Stimulated activated CD8-positive, alpha-beta memory T cell treated with anti-CD3 and anti-CD28 coated beads, Interleukin-4, amount 100 ng/mL, for 4 hours (primary cell): ENCODE measurements at places on chromosomes 5 and 9.

- DNase-seq = no peak
Observed at GRCh38 chr5:2200261-2200950, 317.7 kb upstream of the IRX4 start.

DNA sequence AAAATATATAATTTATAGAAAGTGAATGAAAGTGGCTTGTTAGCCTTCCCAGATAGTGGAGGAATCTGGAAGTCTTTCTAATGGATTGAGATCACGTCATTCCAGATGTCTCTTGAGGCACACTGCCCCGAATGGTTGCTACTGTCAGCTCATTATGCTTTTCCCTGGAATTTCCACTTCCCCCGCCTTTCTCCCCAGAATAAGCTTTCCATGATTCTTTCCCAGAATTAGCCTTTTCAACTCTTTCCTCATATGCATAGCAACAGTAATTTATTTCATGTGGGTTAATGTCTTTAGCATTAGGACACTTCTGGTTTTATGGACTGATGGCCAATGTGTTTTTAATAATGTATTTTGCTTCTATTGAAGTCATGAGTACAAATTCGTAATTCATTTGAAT is 81.5 kb downstream of the PALM2AKAP2 start:
- DNase-seq = no peak

GRCh38 chr5:107010060-107010459 is 660.7 kb downstream of the EFNA5 start:
- no peak for DNase-seq

DNA sequence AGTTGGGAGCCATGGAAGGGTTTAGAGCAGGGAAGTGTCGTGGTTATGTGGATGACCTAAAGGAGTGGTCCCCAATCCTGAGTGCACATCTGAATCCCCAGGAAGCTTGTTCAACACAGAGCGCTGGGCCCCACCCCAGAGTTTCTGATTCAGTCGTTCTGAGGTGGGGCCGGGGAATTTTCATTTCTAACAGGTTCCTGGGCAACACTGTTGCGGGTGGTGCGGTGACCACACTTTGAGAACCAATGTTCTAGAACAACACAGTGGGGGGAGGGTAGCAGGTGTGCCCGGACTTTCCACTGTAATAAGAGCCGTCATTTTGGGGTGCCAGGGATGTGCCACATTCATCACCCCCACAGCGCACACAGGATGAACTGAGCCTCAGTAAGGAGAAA is 39.3 kb downstream of the DUSP1 start:
- no peak for DNase-seq
